Posterior vena cava (tissue), 2 donors: ENCODE measurements at places on chromosomes 4 and X. TPM values are rescaled to one million over a fixed set of nuclear protein-coding genes. Genes with fewer than 3 reads are reported as not detected.

Gene USP17L25
- total RNA-seq = not detected

DNA sequence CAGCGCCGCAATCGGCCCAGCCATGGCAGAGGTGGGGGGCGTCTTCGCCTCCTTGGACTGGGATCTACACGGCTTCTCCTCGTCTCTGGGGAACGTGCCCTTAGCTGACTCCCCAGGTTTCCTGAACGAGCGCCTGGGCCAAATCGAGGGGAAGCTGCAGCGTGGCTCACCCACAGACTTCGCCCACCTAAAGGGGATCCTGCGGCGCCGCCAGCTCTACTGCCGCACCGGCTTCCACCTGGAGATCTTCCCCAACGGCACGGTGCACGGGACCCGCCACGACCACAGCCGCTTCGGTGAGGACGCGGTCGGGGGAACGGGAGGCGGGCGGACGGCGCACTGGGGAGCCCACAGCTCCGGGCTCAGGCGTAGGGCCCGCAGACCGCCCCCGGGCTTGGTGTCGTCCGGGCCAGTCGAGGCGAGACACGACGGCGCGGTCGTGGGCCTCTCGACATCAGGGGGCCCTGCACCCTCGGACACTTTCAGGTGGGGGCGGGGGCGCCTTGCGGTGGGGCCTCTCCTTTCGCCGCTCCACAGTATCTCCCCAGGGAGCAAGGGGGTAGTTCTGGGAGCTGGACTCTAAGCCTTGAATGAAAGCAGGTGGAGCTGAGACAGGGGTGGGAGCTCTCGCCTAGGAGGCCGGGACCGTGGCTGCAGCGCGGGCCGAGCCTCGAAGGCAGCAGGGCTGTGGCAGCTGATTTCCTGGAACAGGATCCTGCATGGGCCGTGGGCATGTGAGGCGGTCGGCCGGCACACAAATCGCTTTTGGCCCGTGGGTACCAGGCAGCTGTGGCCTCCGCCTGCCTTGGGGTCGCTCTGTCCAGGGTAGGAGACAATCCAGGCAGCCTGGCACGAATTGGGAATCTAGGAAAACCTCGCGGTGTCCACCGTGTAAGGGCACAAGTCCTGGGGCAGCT lies 722 bp downstream of the FGF16 start:
- peak; percentile 83 for DNase-seq

- no peak for DNase-seq
These were observed 158.5 kb upstream of the HCCS start for GRCh38 chrX:10952619-10953018.

DNA sequence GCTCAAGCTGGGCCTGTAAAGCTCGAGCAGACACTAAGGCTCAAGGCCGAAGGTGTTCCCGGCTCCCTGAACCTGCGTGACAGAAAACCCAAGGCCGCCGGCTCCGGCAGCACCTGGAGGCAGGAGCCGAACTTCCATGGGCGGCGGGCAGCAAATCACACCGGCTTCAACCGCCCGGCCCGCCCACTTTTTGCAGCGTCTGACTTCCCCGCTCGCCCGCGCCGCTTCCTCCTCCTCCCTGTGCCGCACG lies 940 bp upstream of the NSD2 start:
- peak; percentile 95 for DNase-seq

- DNase-seq = no peak
These were observed 246.7 kb downstream of the DHX15 start for GRCh38 chr4:24337451-24338190.

DNA sequence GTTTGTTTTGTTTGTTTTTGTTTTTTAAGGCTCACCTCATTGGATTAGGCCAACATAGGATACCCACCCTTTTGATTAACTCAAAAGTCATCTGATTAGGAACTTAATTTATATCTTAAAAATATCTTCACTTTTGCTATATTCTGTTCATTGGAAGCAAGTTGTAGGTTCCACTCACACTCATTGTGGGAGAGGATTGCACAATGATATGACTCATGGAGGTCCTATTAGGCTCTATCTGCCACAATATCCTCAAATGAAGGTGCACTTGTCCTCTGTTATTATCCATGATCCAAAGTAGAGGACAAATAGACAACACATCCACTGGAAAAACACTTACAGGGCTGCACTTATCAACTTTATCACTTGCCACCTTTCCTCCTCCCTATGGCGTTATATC lies 60.5 kb upstream of the ADAMTS3 start:
- no peak for DNase-seq

GRCh38 chr4:188428935-188429334 lies 289.7 kb downstream of the TRIML1 start:
- DNase-seq = no peak

DNA sequence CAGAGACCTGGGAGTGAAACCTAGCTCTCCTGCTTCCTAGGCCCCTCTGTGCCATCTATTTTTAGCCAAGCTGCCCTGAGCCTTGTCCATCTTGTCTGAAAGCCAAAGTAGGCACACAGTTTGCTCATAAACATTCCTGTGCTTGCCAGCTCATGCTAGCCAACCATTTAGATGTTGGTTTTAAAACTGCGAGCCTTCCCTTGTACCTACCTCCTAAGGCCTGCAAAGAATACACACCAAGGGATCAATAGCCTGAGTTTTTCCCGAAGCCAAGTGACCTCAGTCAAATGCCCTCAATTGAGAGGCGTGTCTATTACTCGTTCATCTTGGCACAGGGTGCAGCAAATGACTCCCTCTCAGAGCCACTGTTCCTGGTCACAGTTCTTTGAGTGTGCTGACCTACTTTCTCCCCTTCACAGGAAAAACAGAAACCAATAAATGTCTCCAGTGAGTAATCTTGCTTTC lies 48.5 kb downstream of the ZCCHC12 start:
- no peak for DNase-seq

DNA sequence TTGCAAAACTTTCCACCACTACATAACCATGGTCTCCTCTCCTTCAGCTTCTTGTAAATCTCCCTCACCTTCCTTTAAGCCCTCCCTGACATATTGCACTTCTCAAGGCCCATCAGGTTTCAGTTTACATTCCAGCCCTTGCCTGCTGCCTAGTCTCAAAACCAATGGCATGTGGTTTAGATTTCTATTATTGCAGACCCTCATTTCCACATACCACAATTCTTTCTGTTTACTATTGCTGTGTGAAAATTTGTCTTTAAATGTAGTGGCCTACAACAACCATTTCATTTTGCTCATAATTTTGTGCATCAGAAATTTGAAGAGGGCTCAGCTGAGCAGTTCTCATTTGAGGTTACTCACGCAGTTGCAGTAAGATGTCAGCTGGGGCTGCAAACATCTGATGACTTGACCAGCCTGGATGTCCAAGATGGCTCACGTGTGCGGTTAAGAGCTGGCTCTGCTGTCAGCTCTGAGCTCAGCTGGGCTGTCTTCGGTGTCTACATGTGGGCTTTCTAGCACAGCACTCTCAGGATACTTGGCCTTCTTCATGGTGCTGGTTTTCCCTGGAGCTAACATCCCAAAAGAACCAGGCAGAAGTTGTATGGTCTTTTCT lies 29.9 kb upstream of the SOD3 start:
- DNase-seq = no peak

Gene CHRDL1
- total RNA-seq = 107 TPM

Gene SLAIN2
- 131 TPM for total RNA-seq

Gene VGLL1
- total RNA-seq = not detected
